ENCODE measurements at places on chromosomes 4 and X.

DNA sequence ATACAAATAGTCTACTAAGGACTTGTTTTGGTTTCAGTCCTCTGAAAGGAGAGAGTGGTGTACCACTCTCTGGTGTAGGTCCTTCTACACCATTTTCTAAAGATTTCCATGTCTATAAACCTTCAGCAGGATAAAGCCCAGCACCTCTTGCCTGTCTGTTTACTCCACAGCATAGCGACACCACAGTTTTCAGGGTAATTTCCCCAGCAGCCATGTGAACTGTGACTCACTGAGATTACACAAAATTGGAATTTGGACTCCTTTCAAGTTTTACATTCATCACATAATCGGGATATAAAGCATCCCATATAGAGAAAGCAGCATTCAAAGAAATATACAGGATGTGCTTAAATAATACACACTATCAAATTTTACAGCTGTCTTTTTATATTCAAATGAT lies 229.6 kb downstream of the PRDM5 start:
- no peak for DNase-seq

DNA sequence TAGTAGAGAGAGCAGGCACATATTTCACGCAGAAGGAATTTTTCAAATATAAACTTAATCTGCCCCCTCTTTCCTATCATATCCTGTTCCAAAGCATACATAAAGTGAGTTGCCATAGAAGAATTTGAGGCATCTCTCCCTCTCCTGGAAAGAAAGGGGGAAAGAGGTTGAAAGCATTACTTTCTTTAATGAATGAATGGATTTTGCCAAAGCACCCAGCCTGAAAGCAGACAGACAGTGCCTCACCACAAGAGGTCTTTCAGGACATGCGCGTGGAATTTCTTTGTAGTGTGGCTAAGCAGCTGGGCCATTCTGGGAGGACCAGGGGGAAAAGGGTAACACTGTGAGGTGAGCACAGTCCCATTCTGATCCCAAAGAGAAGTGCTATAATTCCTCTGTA lies 651.4 kb downstream of the IQCM start:
- no peak for DNase-seq

DNA sequence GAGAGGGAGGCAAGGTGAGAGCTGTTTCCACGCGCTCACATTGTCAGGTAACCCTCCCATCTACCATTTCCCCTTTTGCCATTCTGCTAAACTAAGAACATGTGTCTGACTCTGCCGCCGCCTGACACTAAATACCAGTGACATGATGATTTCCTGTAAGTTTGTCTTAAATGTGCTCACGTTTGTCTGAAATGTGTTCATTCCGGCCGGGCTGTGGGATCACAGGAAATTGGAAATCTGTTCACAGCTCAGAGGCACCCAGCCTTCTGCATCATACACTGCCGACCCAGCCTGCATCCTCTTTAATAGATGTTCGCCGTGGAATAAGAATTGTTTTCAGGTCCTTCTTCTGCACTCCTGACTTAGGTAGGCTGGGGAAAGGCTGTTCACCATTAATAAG lies 336.2 kb upstream of the PPARGC1A start:
- no peak for DNase-seq

DNA sequence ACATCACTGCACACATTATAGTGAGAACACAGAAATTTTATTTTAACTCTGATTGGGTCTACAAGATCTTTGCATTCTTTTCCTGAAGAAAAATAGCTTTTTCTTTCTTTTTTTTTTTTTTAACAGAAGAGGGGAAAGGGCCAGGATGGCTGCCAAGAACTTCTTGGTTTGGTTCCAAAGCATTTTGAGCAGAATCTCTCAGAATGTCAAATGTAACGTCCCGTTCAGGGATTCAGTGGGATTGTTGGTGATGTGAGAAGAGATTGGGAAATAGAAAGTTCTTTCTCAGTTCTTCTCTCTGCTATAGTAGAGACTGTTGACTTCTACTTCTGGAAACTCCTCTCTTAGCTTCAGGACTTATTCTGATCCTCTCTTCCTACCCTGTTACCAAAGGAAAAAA lies 70.9 kb upstream of the CBR4 start:
- DNase-seq, result no peak

GRCh38 chrX:109797311-109797975 lies 64.4 kb upstream of the ACSL4 start:
- no peak for DNase-seq

- DNase-seq, result no peak
Measured at GRCh38 chr4:140834839-140835495, 78.8 kb upstream of the TBC1D9 start.

GRCh38 chr4:123578276-123579029 lies 181.9 kb downstream of the SPRY1 start:
- no peak for DNase-seq

- no peak for DNase-seq
Measured at GRCh38 chrX:85619962-85620361, 240.5 kb upstream of the POF1B start.

DNA sequence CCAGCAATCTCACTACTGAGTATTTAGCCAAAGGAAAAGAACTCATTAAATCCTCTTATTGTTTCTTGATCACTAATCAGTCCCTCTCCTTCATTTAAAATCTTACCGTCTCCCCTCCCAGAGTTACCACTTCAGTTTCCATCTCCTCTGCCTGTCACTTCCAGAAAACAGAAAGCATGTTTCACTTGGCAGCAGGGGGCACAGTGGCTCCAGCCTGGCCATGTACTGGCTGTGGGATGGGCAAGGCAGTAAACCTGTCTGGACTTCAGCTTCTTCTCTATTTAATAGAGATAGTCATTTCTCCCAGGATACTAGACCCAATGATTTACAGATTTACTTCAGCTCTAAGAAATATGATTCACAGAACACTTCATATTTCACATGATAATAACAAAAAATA lies 63.2 kb downstream of the CD40LG start:
- DNase-seq, result no peak

- DNase-seq, result no peak
Measured at GRCh38 chrX:129875669-129876068, 30.3 kb upstream of the UTP14A start.

GRCh38 chrX:149939655-149939904 lies 1.3 kb upstream of the EOLA2 start:
- DNase-seq, result no peak

DNA sequence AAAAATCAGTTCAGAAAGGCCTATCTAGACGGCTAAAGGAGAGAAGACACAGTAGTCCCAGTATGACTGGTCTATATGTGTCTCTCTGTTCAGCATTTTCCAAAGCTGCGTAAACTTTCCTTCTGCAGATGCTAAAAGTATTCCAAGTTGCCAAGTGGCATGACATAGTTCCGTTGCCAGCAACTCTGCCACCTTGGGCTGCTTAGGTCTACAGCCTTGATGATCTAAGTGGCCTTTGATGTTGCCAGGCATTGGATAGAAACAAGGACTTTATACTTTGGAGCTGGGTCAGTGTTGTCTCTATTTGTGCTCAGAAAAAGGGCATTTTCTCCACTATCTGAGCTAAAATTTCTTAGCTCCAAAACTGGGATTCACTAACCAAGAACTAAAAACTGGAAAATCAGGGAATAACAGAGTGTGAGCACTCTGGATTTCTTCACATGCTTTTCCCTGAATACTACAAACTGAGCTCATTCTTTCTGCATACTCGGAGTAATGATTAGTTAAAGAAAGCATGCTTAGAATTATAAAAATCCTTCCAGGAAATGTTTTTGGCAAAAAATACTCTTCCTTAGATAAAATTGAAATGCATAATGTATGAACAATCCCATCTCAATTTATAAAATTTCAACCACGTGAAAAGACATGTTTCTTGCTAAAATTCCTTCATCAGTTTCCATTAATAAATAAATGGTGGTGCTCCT lies 191.4 kb downstream of the ADAMTS3 start:
- no peak for DNase-seq

DNA sequence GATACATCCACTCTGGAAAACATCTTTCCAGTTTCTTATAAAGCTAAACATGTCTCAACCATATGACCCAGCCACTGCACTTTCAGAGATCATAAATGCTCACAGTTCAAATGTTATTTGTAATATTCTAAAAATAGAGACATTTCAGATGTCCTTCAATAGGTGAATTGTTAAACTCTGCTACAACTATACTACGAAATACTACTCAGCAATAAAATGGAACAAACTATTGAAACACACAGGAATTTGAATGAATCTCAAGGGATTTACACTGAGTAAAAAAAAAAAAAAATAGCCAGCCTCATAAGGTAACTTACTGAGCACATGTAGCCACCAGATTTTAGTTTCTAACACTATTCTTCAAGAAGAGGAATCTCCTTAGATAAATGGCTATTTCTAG lies 253.9 kb downstream of the PCDH18 start:
- no peak for DNase-seq

DNA sequence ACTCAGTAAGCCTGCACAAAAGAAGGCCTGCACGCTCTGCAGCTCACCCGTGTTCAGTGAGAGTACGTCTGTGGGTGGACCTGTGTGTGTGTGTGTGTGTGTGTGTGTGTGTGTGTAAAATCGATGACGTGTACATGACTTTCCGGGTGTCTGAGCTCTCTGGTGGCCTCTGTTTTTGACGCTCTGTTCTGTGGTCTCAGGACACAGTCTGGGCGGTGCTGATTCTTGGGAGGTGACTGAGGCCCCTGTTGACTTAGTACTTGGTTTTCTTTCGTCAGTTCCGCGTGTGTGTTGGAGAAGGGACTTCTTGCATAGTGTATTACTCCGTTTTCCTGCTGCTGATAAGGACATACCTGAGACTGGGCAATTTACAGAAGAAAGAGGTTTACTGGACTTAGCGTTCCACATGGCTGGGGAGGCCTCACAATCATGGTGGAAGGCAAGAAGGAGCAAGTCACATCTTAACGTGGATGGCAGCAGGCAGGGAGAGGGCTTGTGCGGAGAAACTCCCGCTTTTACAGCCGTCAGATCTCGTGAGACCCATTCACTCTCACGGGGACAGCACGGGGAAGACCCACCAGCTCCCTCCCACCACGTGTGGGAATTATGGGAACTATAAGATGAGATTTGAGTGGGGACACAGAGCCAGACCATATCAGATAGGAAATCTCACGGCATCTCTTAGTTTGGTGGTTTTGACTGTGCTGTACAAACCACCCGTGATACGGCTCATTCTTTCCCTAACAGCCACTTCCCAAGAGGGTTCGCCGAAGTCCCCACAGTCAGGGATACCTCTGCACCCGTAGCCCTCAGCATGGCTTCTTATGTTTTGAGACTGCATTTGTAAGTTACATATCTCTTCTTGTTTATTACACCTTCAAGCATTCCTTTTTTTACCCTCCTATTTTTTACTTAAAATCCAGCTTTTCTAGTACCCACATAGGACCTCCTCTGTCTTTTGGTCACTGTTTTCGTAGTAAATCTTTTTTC lies 24.5 kb downstream of the UVSSA start:
- no peak for DNase-seq

DNA sequence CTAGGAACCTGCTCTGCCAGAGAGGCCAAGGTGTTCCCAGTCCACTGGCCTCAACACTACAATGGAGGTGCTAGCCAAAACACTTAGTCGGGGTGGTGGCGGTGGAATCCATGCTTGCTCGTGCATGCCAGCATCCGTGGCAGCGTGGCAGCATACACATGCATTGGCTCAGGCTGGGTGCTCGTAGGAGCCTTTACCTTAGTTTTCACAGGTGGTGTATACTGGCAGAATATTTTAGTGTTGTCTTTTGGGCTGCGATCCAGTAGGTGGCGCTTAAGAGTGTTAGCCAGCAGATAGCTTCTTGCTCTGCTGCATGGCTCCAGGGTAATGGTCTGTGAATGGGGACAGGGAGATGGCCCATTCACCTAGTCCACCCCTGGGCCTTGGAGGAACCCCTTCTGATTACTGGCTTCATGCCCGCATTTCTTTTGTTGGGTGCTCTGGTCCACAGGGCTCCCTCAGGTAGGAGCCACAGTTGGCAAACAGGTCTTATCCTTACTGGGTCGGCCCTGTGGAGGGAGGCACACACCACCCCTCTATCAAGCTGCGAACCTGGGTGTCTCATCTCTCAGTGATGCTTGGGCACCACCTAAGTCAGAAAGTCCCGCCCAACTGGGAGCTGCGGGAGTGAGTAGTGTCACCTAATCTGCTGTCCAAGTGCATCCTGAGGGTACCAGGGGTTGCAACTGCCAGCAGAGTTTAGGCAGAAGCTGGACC lies 40.0 kb downstream of the RIPPLY1 start:
- DNase-seq, result no peak

GRCh38 chr4:8387615-8388527 lies 52.7 kb downstream of the ACOX3 start:
- DNase-seq, result no peak

DNA sequence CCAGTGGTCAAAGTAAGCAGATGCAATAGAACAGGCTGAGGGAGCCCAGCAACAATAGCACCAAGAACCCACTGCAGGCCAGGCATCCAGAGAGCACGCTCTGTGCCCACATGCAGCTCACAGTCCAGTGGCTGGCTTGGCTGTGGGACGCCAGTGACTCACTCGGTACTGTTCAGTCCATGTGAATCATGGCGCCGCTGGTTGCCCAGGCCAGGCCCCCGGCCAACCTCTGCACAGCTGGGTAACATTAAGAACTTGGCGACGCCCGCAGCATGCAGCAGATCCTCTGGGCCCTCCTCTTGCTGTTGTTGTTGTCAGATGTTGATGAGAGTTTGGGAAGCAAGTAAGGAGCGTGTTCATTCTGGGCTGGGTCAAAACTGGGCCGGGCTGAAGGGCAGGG lies 60.5 kb downstream of the MSX1 start:
- peak; percentile 85 for DNase-seq

DNA sequence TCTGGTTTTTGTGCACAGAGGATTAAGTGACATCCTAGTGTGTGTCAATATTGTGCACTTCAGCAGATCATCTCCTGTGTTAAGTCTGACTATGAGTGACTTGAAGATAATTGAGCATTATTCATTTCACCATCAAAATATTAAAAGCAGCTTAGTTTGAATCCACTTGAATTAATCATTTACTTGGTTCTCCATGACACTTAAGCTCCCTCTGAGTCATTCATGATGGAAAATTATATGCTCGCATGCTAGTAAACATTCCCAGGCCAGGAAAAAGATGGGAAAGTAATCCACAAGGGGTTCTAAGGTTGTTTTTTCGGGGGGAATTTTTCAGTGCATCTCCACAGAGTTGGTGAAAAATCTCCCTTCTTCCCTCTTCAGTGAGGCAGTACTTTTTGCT lies 97.2 kb upstream of the EOLA2 start:
- no peak for DNase-seq

GRCh38 chr4:171814545-171814944 lies 1.3 kb downstream of the GALNTL6 start:
- no peak for DNase-seq

DNA sequence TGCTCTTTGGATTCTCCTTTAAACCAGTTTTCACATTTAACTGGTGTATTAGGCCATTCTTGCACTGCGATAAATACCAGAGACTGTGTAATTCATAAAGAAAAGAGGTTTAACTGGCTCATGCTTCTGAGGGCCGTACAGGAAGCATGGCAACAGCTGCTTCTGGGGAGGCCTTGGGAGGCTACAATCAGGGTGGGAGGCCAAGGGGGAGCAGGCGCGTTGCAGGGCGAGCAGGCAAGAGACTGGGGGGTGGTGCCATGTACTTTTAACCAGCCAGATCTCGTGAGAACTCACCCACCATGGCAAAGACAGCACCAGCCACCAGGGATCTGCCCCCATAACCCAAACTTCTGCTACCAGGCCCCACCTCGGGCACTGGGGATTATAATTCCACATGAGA lies 38.1 kb downstream of the RNF212 start:
- DNase-seq, result no peak

Measured in vagina (tissue), 2 donors.